ENCODE measurements at places on chromosomes 16 and 17. TPM values are rescaled to one million over a fixed set of nuclear protein-coding genes. Genes with fewer than 3 reads are reported as not detected.

The HSF4 gene
- 0.95 TPM for total RNA-seq

The SYNGR3 gene
- total RNA-seq, result 5.6 TPM

The YBX2 gene
- 0.07 TPM for total RNA-seq

The CEP295NL gene
- 0.73 TPM for total RNA-seq

The CLDN7 gene
- 26.8 TPM for total RNA-seq

The ETV4 gene
- 8.6 TPM for total RNA-seq

The PDILT gene
- not detected for total RNA-seq

The SSTR5 gene
- not detected for total RNA-seq

The TSNAXIP1 gene
- 0.20 TPM for total RNA-seq

The CDC6 gene
- 41.3 TPM for total RNA-seq

The GOSR1 gene
- 20.9 TPM for total RNA-seq

The EVPL gene
- total RNA-seq, result not detected

The KRTAP16-1 gene
- total RNA-seq, result not detected

The RUNDC3A gene
- total RNA-seq, result 0.07 TPM

The IQCK gene
- total RNA-seq, result 10.8 TPM

The KRTAP4-4 gene
- not detected for total RNA-seq

The TMC7 gene
- total RNA-seq, result 3.3 TPM

The FOXC2 gene
- total RNA-seq, result 2.3 TPM
